ENCODE measurements at places on chromosomes 16 and 17.

DNA sequence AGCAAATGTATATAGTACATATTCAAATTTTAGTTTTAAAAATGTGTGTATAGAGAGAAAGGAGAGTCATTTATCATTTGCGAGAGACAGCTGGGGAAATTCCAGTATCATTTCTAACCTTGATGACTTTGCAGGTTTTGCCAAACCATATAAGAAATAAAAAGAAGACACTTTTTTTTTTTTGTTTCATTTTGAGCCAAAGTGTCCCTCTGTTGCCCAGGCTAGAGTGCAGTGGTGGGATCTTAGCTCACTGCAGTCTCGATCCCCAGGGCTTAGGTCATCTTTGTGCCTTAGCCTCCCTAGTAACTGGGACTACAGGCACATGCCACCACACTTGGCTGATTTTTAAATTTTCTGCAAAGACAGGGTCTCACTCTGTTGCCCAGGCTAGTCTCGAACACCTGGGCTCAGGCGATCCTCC lies 38.4 kb upstream of the VWA3A start:
- no peak for DNase-seq

DNA sequence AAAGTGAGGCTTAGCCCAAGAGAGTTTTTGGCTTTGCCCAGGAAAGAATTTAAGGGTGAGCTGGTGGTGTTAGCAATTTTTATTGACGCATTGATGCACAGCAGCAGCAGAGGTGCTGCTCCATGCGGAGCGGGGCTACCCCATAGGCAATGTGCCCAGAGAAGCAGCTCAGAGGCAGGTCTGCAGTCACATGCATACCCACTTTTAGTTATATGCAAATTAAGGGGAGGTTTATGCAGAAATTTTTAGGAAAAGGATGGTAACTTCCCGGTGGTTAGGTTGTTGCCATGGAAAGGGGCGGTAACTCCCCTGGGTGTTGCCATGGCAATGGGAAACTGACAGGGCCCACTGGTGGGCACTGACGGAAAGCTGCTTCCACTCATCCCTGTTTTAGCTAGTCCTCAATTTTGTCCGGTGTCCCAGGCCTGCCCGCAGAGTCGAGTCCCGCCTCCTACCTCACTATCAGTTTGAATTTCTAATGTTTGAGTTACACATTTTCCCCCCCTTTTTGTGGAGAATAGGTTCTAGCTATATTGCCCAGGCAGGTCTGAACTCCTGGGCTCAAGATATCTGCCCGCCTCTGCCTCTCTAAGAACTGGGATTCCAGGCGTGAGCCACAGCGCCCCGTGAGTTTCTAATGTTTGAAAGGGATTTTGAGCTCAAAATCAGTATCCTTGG lies 10.4 kb upstream of the GJD3 start:
- no peak for DNase-seq

DNA sequence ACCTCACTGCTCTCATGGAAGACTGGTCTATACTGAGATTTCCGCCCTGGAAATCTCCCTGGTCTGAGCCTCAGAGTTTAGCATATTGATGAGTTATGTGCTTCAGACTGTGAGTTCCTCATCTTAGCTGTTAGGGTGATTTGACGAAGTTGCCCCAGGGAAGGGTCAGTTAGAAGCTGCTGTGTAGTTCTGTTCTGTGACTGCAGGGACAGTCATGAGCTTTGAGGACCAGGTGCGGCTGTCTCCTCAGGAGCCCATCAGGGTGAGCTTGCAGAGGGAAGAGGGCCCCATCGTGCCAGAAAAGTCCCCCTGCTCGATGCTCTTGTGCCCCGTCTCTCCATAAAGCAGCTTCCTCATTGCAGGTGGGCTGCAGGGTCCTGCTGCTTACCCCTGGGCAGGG lies 28.3 kb upstream of the IL17C start:
- no peak for DNase-seq

DNA sequence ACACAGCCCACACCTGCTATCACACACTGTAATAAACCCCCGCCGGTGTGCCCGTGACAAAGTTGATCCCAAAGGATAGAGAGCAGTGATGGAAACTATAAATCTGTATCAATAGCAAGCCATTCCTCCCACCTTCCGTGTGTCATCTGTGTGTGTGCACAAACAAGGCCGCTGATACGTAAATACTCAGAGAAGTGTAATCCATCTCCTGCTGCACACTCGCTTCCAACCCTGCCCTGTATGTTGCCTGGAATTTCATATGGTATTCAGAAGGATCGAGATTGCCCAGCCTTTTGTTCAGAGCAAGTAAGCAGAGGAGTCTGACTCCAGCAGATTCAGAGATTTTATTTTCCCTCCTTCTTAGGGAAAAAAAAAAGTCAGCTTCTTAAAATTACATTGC lies 581.1 kb upstream of the ZFHX3 start:
- no peak for DNase-seq

DNA sequence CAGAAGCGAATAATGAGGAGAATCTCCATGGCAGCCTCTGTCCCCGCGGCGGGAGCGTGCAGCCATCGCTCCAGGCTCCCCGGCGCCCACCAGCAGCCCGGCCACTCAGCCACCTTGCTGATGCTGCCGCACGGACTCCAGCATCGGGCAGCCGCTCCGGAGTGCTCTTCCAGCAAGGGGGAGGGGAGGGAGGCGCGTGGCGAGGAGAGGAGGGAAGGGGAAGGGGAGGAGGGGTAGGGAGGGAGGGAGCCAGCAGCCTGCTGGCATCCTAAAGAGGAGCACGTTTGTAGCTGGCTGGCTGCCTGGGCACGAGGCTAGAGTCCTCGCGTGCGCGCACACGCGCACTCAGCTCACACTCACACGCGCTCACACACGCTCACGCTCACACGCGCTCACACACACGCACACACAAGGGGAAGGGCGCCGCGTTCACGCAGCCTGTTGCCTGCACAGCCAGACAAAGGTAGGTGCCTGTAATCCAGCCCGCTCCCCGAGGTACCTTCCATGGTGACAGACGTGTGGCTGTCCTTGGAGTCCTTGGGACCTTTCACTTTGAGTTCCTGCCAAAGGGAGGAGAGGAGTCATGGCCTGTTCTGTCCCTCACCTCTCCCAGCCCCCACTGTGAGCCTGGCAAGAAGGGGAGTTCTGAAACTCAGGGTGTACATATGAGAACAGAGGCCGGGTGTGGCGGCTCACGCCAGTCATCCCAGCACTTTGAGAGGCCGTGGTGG lies 82.1 kb downstream of the TIMM22 start:
- DNase-seq: no peak

DNA sequence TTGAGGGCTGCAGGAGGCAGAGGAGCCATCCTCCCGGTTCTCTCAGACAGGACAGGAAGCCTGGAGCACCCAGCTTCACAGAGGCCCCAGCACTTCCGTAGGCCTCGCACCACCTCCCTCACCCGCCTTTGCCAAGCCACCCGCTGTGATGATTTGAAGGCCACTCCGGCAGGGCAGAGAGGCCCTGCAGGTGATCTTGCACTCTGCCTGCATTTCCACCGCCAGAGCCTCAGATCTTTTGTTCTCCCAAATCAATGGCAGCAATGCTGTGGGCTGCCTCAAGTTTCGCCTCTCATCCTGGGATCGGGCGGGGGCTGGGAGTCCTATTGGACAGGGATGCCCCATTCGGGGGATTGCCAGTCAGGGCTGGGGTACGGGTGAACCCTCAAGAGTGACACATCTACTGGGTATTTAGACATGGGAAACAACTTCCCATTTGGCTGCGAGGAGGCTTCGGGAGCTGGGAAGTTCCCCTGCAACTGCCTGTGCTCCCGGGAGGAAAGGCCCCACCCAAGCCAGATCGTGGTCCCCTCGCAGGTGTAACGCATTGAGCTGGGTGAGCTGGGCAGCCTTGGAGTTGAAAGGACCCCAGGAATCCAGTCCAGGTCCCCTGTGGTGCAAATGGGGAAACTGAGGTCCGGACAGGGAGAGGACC lies 34.8 kb upstream of the PEMT start:
- no peak for DNase-seq

DNA sequence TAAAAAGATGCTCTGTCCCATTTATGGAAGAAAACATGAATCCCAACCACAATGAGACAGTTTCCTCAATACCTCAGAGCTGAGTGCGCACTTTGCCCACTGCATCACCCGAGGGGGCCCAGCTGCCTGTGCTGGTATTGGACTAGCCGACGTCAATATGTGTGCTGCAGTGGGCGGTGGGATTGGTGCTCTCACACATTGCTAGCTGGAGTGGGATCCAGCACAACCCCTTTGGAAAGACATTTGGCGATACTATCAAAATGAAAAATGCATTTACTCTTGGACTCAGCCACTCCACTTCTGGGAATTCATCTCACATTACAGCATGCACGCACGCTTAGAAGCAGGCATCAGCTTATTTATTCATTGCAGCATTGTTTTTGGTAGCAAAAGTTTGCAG lies 289.2 kb upstream of the FOXF1 start:
- no peak for DNase-seq

GRCh38 chr17:67132366-67132765 lies 88.0 kb downstream of the CACNG1 start:
- DNase-seq: no peak

DNA sequence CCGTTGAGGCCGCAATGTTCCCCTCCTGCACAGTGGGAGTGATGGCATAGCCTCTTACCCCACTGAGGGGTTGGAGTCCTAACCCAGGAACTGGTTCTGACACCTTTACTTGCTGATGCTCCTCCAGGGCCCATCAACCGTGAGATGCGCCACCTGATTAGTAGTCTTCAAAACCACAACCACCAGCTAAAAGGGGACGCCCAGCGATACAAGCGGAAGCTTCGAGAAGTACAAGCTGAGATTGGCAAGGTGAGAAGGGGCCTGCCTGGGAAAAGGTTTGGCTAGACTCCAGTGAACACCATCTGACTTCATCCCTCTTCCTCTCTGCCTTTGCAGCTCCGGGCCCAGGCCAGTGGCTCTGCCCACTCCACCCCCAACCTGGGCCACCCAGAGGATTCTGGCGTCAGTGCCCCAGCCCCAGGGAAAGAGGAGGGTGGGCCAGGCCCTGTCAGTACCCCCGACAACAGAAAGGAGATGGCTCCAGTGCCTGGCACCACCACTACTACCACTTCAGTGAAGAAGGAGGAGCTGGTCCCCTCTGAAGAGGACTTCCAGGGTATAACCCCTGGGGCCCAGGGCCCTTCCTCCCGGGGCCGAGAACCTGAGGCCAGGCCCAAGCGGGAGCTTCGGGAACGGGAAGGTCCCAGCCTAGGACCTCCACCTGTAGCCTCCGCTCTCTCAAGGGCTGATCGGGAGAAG lies 5.8 kb downstream of the RNF40 start:
- DNase-seq: no peak

- DNase-seq: no peak
Measured at GRCh38 chr17:50027881-50028735, 27.8 kb upstream of the ITGA3 start.

DNA sequence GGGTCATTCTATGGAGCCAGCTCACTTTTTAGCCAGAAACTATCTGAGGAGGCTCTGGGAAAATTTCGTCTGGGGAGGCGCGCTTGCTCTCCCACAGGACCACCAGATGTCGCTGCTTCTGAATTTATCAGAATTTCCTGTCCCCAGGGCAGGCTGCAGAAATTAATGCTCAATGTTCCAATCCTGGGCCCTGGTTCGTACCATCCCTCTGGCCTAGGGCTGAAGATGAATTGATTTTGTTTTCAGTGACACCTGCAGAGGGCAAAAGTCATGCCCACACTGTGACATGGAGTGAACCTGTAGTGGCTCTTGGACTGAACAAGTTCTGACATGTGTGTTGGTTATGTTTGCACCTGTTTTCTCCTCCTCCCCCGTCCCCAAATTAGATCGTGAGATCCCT lies 482.6 kb downstream of the NPIPA7 start:
- DNase-seq: peak; percentile 23

GRCh38 chr16:51592535-51593300 lies 441.6 kb upstream of the SALL1 start:
- no peak for DNase-seq

GRCh38 chr17:80855948-80856862 lies 135.4 kb upstream of the CHMP6 start:
- DNase-seq: no peak

DNA sequence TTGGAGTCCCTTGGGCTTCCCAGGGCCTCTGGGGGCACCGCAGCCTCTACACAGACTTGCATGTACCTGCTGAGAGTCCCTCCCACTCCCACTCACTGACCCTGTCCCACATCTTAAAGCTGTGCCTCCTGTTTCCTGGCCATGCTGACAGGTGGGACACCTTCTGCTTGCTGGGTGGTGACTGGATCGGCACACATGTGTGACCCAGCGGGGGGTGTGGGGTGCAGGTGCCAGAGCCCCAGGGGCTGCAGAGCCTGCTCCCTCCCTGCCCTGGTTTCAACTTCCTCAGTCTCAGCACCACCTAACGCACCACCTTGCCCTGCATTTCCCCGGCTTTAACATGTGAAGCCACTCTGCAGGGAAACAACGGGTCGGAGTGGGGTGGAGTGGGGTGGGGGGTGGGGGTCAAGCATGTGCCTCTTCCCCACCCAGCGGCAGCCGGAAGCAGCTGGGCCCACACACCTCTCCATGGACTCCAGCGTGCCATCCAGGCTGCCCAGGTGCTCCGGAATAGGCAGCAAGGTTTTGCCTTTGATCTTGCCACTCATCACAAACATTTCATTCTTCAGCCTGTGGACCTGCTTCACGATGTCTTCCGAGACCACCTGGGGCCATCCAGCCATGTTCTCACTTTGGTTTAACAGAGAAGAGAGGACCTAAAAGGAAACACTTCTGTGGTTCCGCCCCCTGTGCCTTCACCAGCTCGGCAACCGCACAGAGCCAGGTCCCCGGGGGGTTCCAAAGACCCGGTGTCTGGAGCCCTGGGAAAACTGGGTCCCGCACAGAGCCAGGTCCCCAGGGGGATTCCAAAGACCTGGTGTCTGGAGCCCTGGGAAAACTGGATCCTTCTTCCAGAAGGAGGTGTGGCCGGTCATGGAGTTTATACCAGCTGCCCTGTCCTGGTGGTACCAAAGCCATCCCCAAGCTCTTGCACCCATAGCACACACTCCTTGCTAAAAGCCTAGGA lies 4.7 kb downstream of the DNAH17 start:
- DNase-seq: no peak

GRCh38 chr16:85710732-85711131 lies 22.0 kb upstream of the GINS2 start:
- DNase-seq: no peak

DNA sequence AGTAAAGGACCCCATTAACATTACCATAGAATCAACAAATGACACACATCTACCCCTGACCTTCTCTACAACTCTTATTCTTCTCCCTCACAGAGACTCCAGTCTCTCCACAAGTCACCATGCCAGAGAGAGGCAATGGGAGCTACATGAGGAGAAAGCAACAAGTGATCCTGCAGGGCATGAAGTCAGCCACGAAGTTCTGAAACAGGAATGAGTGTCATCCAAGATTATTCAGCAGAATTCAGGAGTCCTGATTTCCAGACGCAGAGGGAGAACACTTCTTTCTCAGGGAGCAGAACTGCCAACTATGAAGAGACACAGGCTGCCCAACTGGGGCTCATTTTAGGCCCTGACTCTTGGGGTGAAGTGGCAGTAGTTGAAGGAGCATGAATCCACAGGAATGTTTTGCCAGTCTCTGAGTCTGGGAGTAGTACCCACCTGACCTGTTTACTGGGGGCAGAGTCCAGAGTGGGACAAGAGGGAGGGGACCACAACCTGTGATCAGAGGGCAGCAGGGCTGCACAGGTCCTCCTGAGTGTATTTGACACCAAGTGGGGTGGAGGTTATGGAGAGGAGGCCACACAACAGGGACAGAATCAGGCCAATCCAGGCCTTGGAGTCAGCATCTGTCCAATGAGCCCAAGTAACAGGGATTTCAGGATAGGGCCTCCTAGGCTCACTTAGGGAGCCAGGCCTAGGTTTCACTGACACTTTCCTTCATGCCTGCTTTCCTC lies 2.4 kb upstream of the MTMR4 start:
- no peak for DNase-seq

All from C1 segment of cervical spinal cord (tissue), 14 donors.